Putamen (tissue), 1 donor: ENCODE measurements at places on chromosomes 3 and 15.

DNA sequence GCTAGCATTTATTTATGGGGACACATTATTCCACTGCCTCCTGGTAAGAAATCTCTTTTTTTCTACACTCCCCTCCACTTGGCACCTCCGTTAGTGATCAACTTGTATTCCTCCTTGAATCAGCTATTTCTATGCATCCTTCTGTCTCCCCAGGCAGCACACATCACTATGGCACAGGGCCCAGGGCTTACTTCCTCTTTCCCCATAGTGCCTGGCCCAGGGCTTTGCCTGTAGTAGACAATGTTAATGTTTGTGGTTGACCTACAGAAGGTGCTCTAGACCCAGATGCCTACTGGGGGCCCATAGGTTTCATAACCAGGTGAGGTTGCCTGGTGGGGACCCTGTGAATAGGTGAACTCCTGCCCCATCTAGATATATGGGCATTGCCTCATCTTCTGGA is 44.9 kb downstream of the EPHB1 start:
- no peak for DNase-seq

GRCh38 chr3:5019411-5020241 is 40.4 kb downstream of the BHLHE40 start:
- peak; percentile 60 for DNase-seq

DNA sequence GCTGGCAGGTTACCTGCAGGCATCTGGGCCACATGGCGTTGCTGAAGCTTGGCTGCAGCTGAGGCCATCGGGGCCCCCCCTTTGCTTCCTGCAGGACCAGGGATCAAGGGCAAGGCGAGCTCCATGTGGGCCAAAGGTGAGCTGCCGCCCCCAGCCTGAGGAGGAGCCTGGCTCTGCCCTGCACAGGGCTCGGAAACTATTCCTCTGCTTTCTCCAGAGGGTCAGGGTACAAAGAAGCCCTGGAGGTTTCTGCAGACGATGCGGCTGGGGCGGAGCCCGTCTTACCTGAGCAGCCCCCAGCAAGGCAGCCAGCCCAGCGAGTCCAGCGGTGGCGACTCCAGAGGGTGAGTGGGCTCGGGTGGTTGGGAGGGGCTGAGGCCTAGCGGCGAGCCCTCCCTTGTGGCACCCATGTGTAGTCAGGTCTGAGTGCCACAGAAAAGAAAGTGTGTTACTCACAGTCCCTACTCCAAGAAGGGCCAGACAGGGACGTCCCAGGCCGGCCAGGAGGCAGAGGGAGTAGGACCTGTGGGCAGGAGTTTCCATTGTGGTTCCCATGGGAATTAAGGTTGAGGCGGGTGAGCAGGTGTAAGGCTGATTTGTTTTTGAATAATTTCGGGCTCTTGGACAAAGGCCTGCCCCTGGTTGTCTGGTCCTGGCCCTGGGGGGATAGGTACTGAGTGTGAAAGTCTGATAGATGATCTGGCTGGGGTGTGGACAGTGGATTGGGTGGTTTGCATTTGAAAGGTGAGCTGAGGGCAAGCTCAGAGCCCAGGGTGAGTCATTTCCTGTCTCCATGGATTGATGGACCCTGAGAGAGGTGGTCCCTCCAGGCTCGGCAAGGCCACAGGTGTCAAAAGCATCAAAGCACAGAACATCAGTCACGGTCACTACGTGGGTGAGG is 25.4 kb downstream of the CFAP100 start:
- DNase-seq, result no peak

DNA sequence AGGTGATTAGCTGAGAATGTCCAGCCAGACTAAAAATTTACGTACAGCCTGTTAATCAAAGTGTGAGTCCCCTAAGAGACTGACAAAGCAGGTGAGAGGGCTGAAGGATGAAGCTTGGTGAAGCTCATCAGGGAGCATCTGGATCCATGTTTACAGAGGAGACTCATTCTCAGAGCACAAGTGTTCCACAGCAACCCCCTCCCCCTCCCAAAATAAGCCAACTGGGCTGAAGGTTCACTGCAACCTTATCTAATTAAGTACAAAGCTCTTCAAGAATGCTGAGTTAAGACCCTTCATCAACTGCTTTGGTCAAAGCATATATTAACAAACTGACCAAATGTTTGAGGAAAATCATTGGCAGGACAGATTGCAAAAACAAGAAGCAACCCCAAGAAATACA is 262.6 kb upstream of the ZNF385D start:
- DNase-seq, result no peak

DNA sequence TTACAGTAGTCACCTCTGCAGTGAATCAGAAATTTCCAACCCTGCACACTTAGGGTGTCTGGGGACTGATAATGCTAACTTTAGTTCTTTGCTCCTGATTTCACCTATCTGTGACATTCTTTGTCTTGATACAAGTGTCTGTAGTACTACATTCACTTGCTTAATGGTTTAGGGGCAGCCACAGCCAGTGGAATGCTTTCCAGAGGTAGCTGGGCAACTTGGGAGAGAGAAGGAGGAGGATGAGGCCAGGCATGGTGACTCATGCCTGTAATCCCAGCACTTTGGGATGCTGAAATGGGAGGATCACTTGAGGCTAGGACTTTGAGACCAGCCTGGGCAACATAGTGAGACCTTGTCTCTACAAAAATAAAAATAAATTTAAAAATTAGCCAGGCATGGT is 8.5 kb downstream of the BAHD1 start:
- DNase-seq, result no peak

DNA sequence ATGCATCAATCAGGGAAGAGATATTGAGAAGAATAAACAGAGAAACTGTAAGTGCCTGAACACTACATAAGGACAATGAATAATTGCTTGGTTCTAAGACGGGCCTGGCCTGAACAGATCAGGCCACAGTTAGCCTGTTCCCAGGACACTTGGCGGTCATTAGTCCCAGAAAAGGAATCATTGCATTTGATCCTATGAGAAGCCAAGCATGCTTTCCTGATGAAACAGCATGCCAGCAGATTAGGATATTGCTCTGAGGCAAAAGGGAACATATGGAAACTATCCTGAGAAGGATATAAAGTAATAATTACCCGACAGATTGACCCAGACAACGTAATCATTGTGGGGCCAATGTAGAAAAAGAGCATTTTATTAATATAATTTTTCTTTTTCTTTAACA is 51.9 kb downstream of the STRIT1 start:
- DNase-seq, result no peak

- DNase-seq, result no peak
Observed at GRCh38 chr15:41966920-41967465, 5.4 kb downstream of the EHD4 start.

- DNase-seq, result no peak
Observed at GRCh38 chr3:38634111-38634510, 15.4 kb downstream of the SCN5A start.

DNA sequence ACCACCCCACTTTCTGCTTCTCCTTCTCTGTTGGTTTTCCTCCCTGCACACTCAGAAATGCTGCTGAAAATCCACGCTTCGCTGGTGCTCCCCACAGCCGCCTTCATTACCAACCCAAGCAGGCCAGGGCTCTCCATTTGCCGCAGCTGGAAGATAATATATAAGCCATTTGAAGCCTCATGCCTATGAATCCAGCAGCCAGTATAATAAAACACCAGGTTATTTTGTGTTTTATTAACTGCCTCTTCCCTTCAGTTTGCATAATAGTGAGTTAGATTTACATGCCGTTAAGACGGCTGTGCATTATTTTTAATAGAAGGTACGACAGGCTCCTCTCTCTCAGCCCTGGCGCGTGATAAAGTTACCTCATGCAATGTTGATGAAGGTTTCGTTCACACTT is 86.6 kb downstream of the TOP2B start:
- DNase-seq, result no peak

DNA sequence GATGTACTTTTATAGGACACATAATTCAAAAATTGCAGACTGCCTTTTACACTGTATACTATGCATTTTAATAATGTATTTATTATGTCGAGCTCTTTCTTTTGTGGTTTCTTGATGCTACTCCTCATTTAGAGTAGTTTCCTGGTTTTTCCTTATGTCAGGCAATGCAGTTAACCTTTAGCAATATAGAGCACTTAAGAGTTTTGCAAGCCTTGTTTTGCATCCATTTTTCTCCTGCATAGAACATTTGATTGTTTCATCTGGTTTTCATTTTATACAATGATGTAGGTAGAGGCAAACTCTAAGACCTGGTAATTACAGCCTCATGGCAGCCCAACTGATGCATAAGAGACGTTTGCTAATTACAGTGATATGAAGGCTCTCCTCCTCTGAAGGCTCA is 86.3 kb downstream of the PDZRN3 start:
- DNase-seq, result no peak

DNA sequence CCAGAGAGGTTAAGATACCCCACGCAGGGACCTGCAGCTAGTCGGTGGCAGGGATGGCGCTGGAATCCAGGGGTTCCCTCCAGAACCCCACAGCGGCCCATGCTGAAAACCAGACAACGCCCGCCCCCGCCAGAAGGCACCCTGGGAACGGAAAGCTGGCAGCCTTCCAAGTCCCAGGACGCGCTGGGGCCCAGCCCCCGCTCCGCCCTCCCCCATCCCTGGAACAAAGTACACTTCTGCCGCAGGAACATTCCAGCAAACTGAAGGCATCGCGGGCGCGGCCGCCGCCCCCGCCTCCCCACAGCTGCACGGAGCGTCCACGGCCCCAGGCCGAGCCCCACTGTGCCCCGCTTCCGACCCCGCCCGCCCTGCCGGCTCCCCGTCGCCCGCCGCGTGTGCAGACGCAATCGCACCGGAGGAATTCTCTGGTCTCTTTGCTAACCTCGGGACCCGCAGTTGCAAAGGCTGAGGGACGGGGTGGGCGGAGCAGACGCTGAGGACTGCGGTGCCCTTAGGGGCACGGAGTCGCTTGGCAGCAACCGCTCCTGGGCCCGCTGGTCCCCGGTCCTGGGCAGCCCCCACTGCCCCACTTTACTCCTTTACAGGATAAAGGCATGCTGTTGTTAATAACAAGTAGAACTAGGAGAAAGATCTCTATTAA is 44.8 kb upstream of the RNU6-1 start:
- DNase-seq, result peak; percentile 60

DNA sequence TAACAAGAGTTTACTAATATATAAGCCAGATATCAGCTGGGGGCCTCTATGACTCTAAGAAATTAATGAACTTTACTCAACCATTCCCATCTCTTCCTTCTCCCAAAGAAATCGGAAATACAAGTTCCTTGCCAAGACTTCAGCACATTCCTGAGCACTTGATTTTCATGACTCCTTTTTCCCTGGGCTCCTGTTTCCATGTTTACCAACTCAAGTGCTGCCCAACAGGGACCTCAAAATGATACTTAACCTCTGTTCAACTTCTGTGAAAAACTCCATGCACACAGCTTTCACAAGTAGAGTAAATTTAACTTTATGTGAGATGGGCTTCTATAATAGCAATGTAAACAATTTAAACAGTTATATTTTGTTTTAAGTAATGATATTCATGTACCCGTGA is 315.8 kb upstream of the CDIN1 start:
- no peak for DNase-seq
